Caki2 (cell line): ENCODE measurements at places on chromosomes 1 and 21.

DNA sequence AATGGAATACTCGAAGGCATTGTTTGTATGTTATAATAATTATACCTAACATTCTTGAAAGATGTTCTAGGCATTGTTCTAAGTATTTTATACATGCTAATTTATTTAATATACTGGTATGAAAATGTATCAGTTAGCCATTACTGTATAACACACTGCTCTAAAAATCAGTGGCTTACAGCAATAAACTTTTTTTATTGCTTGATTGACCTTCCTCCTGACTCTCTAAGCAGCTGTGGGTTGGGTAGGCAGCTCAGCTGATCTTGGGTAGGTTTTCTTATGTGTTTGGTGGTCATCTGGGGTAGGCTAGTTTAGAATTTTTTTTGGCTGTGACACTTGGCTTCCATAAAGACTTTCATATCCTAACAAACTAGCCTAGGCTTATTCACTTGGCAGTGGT lies 100.2 kb upstream of the SYT6 start:
- no peak for DNase-seq

DNA sequence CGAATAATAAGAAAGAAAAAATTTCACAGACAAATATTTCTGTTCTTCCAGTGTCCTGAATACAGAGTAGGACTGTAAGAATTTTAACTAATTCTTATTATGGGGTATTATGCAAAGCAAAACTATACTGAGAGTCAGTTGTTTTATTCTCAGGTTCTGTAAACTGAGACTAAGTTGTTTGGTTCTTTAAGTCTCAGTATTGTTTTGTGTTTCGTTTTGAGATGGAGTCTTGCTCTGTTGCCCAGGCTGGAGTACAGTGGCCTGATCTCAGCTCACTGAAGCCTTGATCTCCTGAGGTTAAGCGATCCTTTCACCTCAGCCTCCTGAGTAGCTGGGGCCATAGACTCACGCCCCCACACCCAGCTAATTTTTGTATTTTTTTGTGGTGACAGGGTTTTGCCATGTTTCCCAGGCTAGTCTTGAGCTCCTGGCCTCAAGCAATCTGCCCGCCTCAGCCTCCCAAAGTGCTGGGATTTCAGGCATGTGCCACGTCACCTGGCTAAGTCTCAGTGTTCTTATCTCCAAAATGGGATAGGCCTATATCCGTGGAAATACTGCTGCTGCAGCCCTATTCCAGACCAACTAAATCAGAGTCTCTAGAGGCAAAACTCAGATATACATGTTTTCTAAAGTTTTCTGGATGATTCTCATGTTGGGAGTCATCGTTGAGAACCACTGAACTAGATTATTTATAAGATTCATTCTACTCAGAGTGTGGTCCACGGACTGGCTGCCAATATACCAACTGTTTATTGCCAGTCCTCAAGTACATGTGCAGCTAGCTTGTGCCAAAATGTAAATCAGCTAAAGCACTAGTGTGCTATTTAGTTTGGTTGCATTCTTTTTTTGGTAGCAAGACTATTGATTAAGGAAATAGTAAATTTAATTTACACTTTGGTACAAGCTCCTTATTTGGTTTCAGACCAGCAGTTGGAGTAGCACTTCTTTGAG lies 116.6 kb downstream of the HS2ST1 start:
- no peak for DNase-seq

- DNase-seq: no peak
Measured at GRCh38 chr1:3184666-3185065, 115.7 kb downstream of the PRDM16 start.

GRCh38 chr1:108211014-108211413 lies 10.9 kb upstream of the SLC25A24 start:
- no peak for DNase-seq

- DNase-seq: peak; percentile 57
Measured at GRCh38 chr1:185960422-185961321, 226.5 kb downstream of the HMCN1 start.

DNA sequence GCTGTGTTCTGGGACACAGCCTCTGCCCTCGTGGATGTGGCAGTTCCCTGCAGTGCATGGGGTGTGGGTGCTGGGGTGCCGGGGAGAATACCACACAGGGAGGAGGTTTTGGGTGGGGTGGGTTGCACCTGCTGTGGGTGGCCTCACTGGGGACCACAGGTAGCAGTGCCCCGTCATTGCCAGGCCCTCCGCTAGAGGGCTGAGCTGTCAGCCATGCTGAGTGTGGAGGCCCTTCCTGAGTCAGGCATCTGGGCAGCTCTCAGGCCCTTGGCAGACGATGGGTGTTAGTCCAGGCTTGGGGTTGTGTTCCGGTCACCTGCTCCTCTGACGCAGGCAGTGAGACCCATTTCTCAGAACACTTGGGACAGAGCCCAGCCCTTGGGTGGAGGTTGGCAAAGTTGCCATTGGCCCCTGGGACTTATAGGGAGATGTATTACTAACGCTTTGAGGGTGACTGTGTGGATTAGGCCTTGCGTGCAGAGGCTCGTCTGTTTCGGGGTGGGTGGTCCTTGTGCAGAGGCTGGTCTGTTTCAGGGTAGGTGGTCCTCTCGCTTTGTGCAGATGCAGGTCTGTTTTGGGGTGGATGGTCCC lies 23.9 kb downstream of the PCNT start:
- DNase-seq: no peak

GRCh38 chr21:25639551-25640201 lies 618 bp downstream of the JAM2 start:
- DNase-seq: peak; percentile 28

- no peak for DNase-seq
Measured at GRCh38 chr1:45008516-45008915, 2.6 kb downstream of the HECTD3 start.

DNA sequence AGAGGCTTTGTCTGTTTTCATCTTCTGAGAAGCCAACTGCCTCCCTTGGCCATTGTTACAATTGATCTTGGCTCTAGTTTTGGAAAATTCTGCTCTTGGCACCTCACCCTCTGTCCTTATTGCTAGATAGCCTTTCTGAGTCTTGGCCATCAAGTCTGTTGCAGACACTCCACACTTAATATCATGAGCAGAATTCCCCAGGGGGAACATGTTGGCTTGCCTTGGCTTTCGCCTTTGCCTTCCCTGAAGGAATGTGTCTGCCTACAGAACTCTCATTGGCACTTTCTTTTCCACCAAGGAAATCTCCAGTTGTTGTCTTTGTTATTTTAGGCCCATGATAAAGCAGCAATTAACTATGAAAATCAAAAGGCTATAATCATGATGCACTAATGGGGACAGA lies 42.7 kb upstream of the LDLRAP1 start:
- no peak for DNase-seq
